ENCODE measurements at places on chromosomes 11 and 22. TPM values are rescaled to one million over a fixed set of nuclear protein-coding genes. Genes with fewer than 3 reads are reported as not detected.

The UBQLN3 gene
- 0.22 TPM for total RNA-seq

DNA sequence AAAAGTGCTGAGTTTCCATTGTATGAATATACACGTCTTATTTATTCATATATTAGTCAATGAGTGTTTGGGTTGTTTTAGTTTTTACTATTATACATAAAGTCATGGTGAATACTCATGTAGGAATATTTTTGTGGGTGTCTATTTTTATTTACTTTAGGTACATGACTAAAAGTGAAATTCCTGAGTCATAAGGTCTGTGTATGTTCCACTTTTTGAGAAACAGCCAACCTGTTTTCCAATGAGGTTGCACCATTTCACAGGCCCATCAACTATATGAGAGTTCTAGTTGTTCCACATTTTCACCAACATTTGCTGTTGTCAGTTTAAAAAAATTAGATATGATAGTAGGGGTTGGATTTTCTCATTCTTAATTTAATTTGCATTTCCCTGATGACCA, 6.6 kb upstream of the OR6X1 start:
- no peak for DNase-seq

- DNase-seq: peak; percentile 53
Observed at GRCh38 chr11:35236667-35237003, 97.7 kb downstream of the CD44 start.

GRCh38 chr11:2507945-2508749, 63.3 kb downstream of the KCNQ1 start:
- no peak for DNase-seq

- DNase-seq: no peak
Observed at GRCh38 chr22:20554824-20555223, 47.4 kb downstream of the MED15 start.

The SELENOO gene
- 21.5 TPM for total RNA-seq

DNA sequence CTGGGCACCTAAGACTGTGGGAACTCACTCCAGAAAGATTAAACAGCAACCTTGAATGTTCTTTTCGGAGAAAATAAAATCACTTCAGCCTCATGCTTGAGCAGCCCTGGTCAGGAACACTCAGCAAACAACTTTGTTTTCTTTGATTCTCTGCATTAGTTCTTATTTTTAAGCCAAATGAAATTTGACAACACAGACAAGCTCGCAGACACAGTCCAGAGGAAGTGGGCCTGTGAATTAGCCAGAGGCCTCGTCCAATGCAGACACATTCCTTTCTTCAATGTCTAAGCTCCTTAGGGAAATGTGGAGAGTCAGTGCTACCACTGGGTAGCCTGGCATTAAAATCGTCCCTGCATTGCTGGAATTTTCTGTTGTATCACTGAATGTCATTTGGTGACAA, 62.9 kb upstream of the CSNK2A3 start:
- DNase-seq: no peak

DNA sequence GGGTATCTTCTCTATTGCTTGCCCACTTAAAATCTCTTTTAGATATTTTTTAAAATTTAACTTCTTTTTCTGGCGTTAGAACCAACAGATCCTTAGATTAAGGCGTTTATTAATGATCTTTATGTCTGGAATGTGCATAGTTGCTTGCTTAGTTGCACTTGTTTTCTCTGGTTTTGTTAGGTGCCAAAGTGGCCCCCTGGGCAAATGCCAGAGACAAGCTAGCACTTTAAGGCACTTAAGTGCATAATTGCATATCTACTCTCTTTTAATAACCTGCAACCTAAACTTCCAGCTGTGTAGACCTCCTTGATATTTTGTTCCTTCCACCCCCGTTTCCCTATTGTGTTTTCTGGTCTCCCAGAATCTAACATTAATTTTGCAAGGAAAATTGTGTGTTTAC, 3.3 kb downstream of the RBM4 start:
- no peak for DNase-seq
